ENCODE measurements at places on chromosomes 3 and 15.

DNA sequence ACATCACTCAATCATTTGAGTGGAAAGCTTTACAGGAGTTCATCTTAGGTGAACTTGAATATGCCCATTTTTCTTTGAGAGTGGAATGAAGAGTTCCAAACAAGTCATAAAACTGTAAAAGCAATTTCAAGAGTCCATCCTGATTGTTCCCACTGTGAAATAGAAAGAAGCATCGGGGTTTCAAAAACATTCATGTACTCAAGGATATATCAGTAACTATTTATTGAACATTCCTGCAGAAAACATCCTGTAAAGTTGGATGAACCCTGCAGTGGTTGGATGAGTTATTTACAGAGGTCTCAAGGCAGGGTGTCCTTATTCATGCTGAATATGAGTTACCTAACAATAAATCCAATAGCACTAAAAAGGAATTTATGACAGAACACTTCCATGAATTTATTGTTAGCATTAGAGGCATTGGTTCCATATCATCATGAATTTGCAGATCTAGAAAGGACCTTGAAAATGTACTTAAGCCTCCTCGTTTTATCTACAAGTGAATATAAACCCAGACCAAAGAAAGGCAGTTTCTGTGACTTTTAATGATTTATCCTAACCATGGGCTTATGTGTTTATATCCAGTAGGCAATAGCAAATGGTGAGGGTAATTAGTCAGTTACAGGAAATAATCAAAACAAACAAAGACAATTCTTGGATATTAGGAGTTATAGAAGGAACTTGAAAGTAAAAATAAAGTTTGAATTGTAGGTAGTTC lies 361.9 kb upstream of the KCNMB2 start:
- DNase-seq: no peak

- DNase-seq: no peak
These were observed 2.1 kb downstream of the CCNL1 start for GRCh38 chr3:157157836-157158235.

GRCh38 chr15:92582206-92582605 lies 73.4 kb downstream of the FAM174B start:
- no peak for DNase-seq

GRCh38 chr3:9390265-9390888 lies 7.0 kb upstream of the SETD5 start:
- DNase-seq: no peak

GRCh38 chr3:99545941-99546580 lies 92.3 kb upstream of the COL8A1 start:
- no peak for DNase-seq

GRCh38 chr3:31777092-31777491 lies 204.0 kb downstream of the OSBPL10 start:
- no peak for DNase-seq

GRCh38 chr3:141320399-141321108 lies 47.8 kb upstream of the ZBTB38 start:
- DNase-seq: no peak

- peak; percentile 71 for DNase-seq
These were observed 697 bp downstream of the CHSY1 start for GRCh38 chr15:101250873-101251829.

- no peak for DNase-seq
These were observed 680 bp downstream of the IFT122 start for GRCh38 chr3:129440618-129441190.

DNA sequence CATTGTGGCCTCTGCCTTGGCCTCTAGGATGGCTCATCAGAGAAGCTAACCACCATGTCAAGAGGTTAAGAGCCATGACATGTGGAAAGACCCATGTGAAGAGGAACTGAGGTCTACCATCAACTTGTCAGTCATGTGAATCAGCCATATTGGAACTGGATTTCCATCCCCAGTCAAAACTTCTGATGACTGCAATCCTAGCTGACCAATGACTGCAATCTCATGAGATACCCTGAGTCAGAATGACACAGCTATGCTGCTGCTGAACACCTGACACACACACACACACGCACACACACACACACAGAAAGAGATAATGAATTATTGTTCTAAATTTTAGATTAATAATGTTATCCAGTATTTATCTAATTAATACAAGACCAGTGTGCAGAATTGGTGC lies 337.5 kb upstream of the LMCD1 start:
- no peak for DNase-seq

- DNase-seq: no peak
These were observed 5.8 kb downstream of the CALML4 start for GRCh38 chr15:68199340-68199739.

GRCh38 chr3:172376881-172377280 lies 71.4 kb downstream of the GHSR start:
- DNase-seq: no peak

- DNase-seq: no peak
These were observed 21.9 kb upstream of the ALDH1L1 start for GRCh38 chr3:126202276-126202675.

DNA sequence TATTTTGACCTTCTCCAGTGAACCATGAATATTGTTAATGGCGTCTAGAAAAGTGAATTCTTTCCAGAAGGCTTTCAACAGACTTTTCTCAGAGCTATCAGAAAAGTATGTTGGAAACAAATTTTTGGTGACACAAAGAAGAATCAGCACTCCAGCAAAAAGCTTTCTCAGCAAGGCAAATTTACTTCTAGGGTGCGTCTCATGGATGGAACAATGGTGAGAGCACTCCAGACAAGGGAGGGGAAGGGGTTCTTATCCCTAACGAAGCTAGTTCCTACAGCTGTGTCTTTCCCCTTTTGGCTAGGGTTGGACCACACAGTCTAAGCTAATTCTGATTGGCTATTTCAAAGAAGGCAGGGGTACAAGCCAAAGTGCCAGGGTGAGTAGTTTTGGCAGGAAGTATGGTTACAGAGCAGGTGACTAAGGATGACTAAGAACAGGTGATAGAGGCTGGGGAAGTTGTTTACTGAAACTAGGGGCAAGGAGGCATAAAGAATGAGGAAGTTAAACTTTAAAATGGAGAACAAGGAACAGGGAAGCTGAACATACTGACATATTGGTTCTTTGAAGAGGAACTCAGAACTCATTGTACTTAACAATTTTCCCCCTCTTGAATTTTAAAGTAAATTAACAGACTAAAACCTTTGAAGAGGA lies 959.8 kb downstream of the NAALADL2 start:
- DNase-seq: no peak
